Activated CD4-positive, CD25-positive, alpha-beta regulatory T cell treated with anti-CD3 and anti-CD28 coated beads, Interleukin-2, amount 50 U/mL, for 72 hours (primary cell): ENCODE measurements at places on chromosomes 7 and 10.

- DNase-seq: peak; percentile 78
These were observed 798 bp downstream of the PPIF start for GRCh38 chr10:79347894-79348639.

DNA sequence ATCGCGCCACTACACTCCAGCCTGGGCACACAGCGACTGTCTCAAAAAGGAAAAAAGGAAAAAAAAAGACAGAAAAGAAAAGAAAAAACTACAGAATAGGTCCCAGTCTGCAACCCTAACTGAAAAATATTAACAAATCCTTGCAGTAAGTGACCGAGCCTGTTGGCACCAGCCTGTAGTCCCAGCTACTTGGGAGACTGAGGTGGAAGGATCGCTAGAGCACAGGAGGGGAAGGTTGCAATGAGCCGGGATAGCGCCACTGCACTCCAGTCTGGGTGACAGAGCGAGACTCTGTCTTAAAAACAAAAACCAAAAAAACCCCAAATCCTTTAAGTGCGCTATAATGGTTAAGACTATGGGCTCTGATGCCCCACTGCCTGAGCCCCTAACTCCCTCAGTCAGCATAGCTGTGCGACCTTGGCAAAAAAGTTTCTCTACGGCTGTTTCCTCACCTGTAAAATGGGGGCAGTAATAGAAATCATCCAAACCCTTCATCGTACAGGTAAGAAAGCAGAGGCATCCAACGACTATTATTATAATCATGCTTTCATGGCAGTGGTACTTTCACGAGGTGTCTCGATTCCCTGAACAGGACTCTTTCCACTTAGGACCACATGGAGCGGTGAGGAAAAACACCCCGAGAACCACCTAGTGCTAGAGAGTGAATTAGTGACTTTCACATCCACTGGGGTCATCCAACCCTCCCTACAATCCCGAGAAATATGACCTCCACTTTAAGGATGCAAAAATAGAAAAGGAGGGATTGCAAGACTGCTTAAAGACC lies 755 bp downstream of the TOMM7 start:
- DNase-seq: no peak

GRCh38 chr10:5574642-5575131 lies 49.9 kb downstream of the CALML3 start:
- DNase-seq: no peak

DNA sequence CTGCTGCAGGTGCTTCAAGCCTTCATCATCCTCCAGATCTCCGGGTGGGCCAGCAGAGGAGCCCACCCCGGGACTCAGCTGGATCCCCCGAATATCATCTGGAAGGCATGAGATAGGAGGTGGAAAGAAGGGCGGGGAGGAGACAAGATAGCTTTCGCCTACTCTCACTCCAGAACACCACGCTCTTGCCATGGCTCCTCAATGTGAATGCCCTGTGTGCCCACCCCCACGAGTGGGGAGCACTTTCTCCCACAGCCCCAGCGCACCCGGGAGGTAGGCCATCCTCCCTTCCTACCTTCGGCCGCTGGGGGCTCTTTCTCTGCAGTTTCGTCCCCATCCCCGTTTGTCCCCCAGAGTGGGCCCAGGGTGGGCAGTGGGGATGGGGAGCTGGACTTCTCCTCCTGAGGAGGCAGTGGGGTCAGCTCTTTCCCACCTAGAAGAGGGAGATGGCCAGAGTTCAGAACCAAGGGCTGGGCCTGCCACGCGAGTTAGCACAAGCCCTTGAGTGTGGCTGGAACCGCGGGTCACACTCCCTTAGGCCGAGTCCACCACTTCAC lies 8.9 kb downstream of the GIGYF1 start:
- DNase-seq: no peak

GRCh38 chr10:106500925-106501525 lies 663.5 kb downstream of the SORCS1 start:
- DNase-seq: no peak

GRCh38 chr10:48493083-48493871 lies 111.6 kb downstream of the ARHGAP22 start:
- DNase-seq: no peak

- no peak for DNase-seq
These were observed 32.3 kb upstream of the ARL4A start for GRCh38 chr7:12655161-12655560.

DNA sequence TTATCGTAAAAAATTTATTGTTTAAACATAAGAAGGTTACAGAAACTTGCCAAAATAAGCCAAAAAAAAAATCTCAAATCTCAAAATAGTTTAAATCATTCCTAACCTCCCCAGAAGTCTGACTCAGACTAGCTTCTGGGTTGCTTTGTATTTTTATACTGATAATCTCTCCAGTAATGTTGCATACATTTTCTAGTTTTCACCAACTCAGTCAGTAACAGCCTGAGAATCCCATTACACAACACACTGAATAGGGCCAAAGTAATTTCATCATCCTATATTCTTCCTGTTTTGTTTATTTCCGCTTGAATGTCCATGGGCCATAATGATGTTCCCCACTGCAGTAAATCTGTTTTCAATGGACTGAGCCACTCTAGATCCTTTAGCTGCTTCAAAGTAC lies 478.5 kb downstream of the GPAM start:
- DNase-seq: no peak

- no peak for DNase-seq
These were observed 408.4 kb upstream of the FOXK1 start for GRCh38 chr7:4273566-4274230.

DNA sequence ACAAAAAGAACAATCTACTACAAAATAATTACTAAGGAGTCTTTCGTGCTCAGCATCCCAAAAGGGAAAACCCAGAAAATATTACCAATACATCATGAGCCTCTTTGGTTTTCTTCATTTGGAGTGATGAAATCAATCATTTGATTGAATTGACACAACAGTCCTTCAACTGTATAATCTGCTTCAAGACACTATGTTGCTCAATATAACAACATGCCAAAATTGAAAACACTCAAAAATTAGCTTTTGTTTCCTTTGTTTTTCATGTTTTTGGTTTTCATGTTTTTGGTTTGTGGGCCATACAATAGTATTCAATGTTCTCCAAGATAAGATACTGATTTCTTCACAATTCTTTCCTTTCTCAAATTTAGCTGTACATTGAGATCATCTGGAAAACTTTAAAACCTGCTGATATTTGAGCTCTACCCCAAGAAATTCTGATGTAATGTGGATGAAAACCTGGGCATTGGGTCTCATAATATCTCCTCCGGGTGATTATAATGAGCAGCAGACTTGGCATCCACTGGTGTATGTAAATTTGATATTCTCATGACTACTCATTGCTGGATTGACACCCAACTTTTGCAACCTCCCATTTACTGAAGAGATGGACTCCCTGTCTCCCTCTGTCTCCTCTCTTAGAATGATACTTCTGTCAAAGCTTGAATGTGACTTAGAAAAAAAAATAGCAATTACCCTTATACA lies 4.6 kb downstream of the SOSTDC1 start:
- no peak for DNase-seq

DNA sequence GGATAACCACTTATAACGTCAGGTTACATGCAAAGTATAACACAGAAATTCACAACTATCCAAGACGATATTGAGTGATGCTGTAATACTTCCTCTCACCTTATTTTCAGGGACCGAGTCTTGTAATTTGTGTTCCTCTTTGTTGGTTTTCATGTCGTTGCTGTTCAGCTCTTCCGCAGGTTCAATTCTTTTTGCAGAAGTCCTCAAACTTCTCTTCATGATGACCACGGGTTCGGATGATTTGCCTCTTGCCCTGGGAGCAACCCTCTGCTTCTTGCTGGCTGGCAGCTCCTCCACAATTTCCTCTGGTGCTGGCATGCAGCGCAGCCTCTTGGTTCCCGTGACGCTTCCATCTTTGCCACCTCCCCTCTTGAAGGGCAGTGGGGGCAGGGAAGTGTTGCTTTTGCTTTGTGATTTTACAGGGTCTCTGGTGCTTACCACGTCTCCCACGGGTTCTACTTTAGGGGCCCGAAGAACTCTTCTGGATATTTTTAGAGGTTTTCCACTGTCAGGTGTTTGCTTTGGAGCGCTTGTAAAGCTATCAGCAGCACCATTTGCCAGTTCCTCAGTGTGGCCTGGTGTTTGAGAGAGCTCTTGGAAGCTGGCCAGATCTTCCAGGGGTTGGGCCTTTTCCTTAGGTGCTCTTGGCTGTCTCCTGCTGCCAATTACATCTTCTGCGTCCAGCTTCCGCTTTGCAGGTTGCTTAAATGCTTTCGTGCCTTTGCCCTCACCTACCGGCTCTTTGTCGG lies 23.6 kb downstream of the MKI67 start:
- DNase-seq: no peak

DNA sequence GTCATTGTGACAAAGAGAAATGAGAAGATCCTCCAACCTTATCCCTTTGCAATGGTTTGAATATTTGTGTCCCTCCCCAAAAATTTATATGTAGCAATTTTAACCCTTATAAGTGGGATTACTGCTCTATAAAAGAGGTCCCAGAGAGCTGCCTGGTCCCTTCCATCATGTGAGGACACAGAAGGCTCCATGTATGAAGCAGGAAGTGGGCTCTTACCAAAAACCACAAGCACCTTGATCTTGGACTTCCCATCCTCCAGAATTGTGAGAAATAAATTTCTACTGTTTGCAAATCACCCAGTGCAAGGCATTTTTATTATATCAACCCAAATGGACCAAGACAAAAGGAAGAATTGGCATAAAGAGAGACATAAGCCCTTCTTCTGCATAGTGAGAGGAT lies 95.7 kb downstream of the KCNMA1 start:
- DNase-seq: no peak

DNA sequence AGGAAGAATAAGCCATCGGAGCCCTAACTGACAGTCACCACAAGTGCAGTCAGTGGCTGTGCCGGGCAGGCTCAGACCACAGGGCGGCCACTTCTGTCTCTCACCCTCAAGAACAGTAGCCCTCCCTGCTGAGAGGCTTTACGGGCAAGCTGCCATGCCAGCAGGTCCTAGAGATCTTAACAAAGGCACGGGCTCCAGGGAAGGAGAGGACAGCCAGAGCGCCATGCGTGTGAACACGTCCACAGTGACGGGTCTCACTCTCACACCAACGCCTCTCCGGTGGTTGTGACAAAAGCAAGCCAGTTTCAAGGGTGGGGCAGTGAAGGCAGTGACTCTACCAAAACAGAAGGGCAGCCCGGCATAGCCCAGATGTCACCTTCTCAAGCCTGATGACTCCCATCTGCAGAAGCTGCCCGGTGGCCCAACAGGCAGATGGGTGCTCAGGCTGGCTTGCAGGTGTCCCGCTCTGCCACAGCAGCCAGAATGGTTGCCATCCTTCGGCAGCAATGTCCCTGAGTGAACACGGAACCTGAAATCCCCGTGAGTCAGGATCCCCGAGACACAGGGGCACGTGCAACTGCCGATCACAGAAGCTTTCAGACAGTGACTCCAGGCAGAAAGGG lies 102.0 kb downstream of the FAM53B start:
- DNase-seq: no peak

DNA sequence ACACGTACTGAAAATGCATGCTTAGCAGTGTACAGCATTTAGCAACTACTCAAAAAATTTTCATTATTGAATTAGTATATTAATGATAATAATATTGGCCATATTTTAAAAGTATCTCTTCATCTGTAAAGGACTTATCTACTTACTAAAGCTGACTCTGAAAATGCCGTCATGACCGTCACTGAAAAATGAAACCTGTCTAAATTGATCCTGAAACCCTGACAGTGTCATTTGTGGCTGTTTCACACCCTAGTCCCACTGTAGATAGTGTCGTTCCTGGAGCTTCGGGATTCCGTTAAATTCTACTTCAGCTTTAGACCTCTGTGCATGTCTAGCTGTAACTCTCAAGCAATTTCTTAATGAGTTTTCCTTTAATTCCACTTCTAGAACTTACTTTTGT lies 35.8 kb upstream of the EZH2 start:
- DNase-seq: no peak

DNA sequence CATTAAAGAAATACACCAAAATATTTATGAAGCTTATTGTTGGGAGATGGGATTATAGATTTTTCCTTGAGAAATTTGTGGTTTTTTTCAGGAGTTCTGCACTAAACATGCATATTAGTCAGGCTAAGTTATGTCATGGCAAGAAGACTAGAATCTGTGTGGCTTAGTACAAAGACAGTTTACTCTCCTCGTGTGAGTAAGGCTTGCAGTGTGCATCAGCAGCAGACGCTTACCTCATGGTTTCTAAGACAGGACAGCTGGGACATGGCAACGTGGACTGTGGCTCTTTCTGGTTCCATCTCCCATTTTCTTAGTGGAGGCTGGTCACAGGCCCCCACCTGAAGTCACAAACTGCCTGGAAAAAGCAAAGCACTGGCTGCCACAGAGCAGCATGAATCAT lies 429.6 kb upstream of the VSTM2A start:
- no peak for DNase-seq

DNA sequence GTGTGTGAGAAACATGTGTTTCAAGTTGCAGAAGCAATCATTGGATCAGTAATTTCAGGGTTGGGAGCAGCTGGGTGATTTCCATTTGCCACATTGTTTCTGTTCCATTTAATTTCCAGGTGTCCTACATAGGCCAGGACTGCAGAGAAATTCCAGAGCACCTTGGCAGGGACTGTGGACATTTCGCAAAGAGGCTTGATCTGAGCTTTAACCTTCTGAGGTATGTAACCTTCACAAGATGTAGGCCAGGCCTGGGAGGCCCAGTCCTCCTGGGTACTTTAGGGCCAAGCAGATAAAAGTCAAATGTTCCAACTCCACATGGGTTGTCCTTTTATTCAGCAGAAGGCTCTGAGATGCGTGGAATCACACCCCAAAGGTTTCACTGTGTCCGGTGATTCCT lies 6.9 kb downstream of the LRMDA start:
- DNase-seq: no peak

- DNase-seq: no peak
These were observed 352.8 kb upstream of the PODXL start for GRCh38 chr7:131909151-131909768.

DNA sequence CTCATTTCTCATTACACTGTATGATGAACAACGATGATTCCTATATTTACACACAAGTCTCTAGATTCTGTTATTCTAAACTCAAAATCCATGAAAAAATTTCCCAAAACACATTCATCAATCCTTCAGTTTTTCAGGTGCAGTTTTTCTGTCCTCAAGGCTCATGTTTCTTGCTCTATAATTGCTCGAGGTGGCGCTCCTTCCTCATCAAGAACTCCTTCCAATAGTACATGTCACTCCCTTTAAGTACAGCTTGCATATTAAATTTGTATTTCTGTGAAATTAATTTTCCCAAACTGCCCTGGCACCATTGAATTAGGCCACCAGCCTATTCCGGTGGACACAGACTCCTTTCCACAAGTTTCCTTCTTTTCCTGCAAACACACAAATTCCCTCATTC lies 188.7 kb upstream of the MINDY3 start:
- DNase-seq: no peak

GRCh38 chr7:149334930-149335329 lies 72.9 kb downstream of the ZNF783 start:
- no peak for DNase-seq

DNA sequence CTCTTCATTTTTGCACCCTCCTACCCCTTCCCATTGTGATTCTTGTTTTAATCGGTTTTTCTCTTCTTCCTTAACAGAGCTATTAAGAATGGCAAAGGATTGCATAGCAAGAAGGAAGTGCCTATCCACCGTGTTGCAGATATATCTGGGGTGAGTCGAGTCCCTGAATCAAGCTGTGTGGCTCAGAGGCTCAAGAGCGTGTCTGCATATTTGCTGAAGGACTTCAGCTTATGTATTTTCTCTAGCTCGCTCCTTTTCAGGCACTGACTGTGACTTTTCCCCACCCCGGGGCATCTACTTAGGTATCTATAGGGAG lies 126.6 kb downstream of the LRRC4 start:
- no peak for DNase-seq

GRCh38 chr10:81967716-81968115 lies 92.7 kb downstream of the NRG3 start:
- DNase-seq: no peak
